ENCODE measurements at places on chromosomes 1 and 21.

DNA sequence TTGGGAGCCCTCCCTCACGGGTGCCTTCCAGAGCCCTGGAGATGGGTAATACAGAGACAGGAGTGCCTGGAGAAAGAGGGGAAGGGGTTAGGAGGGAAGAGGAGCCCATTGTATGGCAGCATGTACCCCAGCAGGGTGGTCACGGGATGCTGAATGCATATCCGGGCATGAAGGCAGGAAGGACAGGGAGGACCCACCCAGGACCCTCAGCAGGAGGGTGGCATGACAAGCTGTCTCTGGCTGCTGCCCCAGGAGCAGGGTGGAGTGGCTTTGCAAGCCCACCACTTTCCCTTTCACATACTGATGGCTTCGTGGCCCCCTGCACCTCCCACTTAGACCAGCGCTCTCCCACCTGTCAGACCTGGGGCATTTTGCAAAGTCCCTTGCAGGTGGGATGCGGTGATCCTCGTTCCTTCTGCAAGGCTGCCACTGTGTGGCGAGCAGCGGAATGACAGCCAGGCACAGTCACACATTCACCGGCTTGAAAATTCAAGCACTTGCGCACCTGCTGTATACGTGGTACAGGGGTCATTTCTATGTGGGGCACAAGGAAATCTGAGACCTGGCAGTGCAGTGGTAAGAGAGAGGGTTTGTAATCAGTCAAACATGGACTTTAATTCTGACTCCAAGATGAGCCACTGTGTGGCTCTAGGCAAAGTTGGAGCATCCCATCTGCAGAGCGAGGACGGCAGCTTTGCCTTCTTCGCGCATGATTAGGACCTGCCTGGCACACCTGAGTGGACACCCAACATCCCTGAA is 53.2 kb upstream of the TMEM51 start:
- no peak for DNase-seq

DNA sequence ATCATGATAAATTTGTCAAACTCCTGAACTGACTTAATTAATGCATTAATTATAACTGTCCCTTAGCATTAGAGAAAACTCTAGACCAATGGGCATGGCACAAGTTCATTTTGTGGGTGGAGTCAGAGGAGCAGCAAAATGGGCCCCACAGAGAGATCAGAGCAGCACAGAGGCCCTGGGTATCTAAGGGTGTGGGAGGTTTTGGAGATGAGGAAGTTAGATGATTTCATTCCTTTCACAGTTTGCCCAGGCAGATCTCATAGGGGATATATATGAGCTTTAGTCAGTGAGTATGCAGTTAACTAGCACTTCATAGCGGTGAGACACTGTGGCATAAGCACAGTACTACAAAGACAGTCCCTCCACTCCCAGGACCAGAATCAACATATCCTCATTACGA is 117.3 kb downstream of the MAB21L3 start:
- no peak for DNase-seq

GRCh38 chr1:12341667-12342066 is 111.8 kb downstream of the VPS13D start:
- DNase-seq: no peak

DNA sequence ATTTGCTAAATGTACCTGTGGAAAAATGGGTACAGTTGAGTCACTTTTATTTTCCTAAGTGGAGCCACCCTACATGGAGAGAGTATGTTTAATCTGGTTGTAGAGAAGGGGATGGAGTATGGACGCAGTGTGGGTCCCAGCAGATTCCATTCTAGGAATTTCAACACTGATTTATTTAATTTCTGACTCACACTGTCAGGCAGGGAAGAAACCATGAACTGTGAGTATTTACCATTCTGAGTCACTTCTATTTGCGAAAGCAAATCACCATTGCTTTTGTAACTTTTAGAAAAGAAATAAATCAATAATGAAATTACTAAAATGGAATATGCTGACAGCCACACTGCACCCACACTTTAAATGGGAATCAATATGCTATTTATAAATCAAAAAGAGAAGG is 339.0 kb downstream of the DSCAM start:
- DNase-seq: no peak

GRCh38 chr1:18155881-18156385 is 48.3 kb downstream of the IGSF21 start:
- no peak for DNase-seq

- no peak for DNase-seq
Observed at GRCh38 chr1:110433803-110434202, 17.1 kb upstream of the PROK1 start.

DNA sequence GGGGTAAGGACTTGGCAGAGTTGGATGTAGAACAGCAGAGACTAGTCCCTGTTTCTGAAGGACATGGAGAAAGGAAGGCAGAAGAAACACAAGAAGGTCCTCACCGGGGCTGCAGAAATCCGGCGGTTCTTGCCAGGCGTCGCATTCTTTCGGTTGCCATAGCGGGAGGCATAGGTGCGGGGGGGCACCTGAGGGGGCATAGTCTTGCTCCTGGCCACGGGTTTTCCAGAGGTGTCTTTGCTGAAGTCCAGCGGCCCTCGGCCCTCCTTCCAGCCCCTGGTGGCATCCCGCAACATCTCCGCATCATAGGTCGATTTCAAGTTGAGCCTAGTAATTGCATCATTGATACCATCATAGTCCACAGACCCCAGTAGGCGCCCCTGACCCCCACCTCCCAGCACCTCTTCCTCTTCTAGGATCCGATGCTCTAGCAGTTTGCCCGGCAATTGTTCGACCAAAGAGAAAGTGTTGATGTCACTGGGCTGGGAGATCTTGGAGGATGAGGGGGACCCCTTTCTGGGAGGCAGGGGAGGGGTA is 25.8 kb downstream of the PIK3C2B start:
- DNase-seq: no peak

GRCh38 chr1:158011714-158012113 is 18.3 kb downstream of the KIRREL1 start:
- DNase-seq: no peak

GRCh38 chr1:240092301-240093119 is 827 bp downstream of the FMN2 start:
- DNase-seq: no peak

DNA sequence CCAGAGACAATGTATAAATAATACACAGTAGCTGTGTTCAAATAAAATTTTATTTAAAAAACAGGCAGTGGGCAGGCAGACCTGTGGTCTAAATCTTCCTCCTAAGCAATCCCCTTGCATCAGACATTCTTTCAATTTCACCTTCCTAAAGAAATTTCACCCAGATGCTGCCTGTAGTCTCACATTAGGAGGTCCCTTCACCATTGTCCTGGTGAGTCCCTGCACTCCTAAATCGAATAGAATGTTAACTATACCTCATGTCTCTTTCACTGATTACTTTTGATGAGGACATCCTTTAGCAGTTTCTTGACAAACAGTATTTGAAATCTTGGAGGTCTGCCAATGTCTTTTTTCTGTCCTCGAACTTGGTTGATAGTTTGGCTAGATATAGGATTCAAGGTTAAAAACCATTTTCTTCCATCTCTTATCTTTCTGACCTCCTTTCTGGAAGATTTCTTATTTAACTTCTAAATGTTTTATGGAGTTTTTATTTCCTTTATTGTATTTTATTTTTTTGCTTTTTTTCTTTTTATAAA is 77.5 kb downstream of the LPGAT1 start:
- DNase-seq: no peak

DNA sequence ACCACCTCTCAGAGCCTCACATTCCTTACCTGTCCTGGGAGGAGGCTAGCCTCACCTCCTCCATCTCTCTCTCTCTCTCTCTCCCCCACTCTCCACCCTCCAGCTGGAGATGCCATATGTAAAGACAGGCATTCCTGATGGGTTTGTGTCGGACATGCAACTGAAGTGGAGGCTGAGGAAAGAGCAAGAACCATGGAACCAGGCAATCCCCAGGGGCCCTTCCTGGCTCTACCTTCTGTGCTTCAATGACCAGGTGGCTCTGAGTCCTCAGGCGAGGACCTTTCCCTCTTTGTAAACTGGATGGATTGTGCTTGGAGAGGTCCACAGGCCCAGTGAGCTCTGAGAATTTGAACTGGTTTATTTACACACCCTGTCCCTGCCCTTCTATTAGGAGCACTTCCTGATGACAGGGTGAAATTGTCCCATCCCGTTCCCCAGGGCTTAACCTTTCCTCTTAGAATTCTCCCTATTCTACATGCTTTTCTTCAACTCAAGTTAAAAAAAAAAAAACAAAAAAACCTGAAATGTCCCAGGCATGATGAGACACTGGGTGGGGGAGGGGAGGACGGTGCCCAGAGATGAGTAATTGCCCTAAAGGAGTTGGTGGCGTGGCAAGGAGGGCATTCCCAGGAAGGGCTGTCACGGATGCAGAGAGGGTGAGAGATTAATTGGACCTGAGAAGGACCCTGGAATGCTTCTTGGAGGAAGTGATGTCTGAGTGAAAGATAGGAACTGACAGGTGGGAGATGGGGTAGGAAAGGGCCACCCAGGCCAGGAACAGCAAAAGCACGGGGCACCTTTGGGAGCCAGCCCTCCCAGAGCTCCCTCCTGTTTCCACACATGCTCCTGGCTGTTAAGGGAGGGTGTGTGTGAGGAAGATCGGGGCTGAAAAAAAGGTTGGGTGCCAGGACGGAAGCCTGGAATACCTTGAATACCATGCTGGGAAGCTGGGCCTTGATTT is 50.2 kb upstream of the WASF2 start:
- no peak for DNase-seq

GRCh38 chr1:165856021-165856420 is 28.6 kb downstream of the UCK2 start:
- DNase-seq: no peak

GRCh38 chr1:192941722-192942411 is 117.3 kb downstream of the UCHL5 start:
- DNase-seq: no peak

DNA sequence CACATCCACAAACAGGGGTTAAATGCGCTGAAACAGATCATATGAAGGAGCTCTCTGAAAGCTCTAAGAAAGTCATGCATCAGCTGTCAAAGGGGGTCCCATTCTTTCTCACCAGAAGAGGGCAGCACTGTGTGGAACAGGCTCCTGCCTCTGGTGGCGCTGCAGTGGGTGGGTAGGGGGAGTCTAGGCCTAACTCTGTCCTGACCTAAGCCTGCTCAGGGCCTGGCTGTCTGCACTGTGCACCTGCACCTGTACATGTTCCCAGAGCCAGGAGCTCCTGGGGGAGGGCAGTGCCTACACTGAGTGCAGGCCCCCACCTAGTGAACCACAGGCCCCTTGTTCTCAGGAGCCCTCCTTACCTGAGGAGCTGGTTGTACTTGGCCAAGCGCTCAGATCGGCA is 16.0 kb downstream of the ENO1 start:
- DNase-seq: no peak

GRCh38 chr1:107879927-107880326 is 85.1 kb downstream of the VAV3 start:
- DNase-seq: no peak

GRCh38 chr1:30384286-30385245 is 338.8 kb downstream of the MATN1 start:
- DNase-seq: no peak

DNA sequence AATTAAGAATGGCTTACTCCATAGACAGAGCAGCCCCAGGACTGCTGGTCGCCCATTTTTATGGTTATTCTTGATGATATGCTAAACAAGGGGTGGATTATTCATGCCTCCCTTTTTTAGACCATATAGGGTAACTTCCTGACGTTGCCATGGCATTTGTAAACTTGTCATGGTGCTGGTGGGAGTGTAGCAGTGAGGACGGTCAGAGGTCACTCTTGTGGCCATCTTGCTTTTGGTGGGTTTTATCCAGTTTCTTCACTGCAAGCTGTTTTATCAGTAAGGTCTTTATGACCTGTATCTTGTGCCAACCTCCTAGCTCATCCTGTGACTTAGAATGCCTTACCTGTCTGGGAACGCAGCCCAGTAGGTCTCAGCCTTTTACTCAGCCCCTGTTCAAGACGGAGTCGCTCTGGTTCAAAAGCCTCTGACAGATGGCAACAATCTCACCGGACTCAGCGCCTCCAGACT is 5.2 kb upstream of the AGPAT3 start:
- DNase-seq: no peak

DNA sequence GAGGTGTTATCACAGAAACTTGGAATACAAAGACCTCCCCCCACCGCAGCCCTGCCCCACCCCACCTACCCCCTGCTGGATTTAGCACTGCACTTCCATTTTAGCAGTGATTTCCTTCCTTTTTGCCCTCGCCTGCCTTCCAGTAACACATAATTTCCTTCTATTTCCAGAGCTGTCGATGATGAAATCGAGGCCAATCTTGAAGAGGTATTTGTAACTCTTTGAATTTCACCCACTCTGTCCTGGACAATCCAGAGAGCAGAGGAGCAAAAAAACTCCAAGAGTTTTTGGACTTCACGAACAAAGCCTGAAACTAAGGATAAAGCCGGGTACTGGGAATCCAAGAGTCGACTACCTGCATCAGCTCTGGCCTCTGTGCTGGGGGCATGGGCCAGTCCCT is 49.1 kb downstream of the CAPN2 start:
- no peak for DNase-seq

GRCh38 chr1:211932933-211933254 is 102.3 kb upstream of the LPGAT1 start:
- DNase-seq: no peak

DNA sequence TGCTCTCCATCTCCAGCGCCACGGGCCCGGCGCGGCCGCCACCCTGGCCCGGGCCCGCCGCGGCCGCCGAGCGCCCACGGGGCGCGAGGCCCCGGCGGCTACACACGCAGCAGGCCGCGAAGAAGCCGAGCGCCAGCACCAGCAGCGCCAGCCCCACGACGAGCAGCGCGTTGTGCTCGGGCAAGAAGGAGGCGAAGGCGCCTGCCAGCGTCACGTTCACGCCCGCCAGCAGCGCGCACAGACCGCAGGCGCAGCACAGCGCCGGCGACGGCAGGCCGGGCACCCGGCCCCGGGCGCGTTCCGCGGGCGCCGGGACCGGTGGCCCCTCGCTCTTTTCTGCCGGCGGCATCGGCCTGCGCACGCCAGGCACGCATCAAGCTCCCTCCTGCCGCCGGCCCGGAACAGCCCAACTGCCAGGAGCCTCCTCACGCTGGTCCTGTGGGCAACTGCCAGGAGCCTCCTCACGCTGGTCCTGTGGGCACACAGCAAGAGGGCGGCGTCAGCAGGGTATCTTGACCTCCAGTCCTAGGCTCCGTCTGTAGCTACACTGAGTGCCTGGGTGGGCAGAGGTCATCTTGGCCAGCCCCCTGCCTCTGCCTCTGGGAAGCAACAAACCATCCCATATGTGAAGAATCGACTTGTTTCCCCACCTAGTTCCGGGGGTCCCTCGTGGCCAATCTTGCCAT is 18.1 kb downstream of the KNCN start:
- no peak for DNase-seq

DNA sequence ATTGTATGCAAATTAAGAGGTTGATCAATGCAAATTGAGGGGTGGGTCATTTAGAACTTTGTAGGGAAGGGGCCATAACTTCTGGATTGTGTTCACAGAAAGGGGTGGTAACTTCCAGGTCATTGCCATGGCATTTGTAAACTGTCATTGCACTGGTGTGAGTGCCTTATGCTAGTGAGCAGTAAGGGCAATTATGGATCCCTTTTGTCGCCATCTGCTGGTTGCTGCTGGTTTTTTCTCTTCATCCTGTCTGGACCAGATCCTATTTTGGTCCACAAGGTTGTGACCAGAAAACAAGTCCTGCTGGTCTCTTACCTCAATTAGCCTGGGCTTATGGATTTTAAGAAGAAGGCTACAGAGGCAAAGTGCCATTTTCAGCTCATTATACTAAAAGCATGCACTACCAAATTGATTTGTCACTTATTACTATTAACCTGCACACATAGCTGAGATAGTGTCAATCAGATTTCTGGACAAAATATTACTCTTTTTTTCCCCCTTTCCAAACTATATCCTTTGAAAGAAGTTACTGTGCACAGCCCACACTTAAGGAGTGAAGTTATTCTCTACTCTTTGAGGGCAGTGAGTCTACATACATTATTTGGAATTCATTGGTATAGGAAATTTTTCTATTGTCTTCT is 196.2 kb downstream of the ZC3H11B start:
- DNase-seq: peak; percentile 8
